Sciatic nerve (tissue), 2 donors: ENCODE measurements at places on chromosomes 1 and 21. TPM values are rescaled to one million over a fixed set of nuclear protein-coding genes. Genes with fewer than 3 reads are reported as not detected.

GSTM1 gene
- 91.5 TPM for total RNA-seq

LRRC53 gene
- not detected for total RNA-seq

ATP6V1G3 gene
- not detected for total RNA-seq

OR2T11 gene
- not detected for total RNA-seq

DNALI1 gene
- total RNA-seq: 11.5 TPM

CLCA2 gene
- not detected for total RNA-seq

LCE2A gene
- not detected for total RNA-seq

LAMC1 gene
- 263 TPM for total RNA-seq

TGFB2 gene
- total RNA-seq: 46.8 TPM

MFAP2 gene
- total RNA-seq: 17.3 TPM

CCDC27 gene
- not detected for total RNA-seq

GBP5 gene
- total RNA-seq: 6.4 TPM

TAS1R1 gene
- total RNA-seq: not detected

OLIG2 gene
- total RNA-seq: not detected

S100A1 gene
- total RNA-seq: 99.7 TPM

CHI3L1 gene
- total RNA-seq: 37.0 TPM

S100A7 gene
- total RNA-seq: 0.85 TPM

PRAMEF27 gene
- total RNA-seq: not detected

ILDR2 gene
- total RNA-seq: 6.7 TPM

FCN3 gene
- 1.2 TPM for total RNA-seq

DRAXIN gene
- not detected for total RNA-seq

MX1 gene
- 28.6 TPM for total RNA-seq

CNIH3 gene
- 6.7 TPM for total RNA-seq

LRRC71 gene
- total RNA-seq: 2.5 TPM

RRP15 gene
- 22.8 TPM for total RNA-seq

LENEP gene
- total RNA-seq: not detected

NHLH1 gene
- total RNA-seq: not detected

SIPA1L2 gene
- total RNA-seq: 61.5 TPM

NTMT2 gene
- total RNA-seq: not detected

COL18A1 gene
- 129 TPM for total RNA-seq

RPL22 gene
- 354 TPM for total RNA-seq

RASSF5 gene
- 53.0 TPM for total RNA-seq

MOB3C gene
- 25.8 TPM for total RNA-seq

TARDBP gene
- total RNA-seq: 165 TPM

BARHL2 gene
- not detected for total RNA-seq

GUCA2A gene
- not detected for total RNA-seq

UBE2U gene
- not detected for total RNA-seq

LINGO4 gene
- total RNA-seq: not detected
